ENCODE measurements at places on chromosomes 2 and 18. TPM values are rescaled to one million over a fixed set of nuclear protein-coding genes. Genes with fewer than 3 reads are reported as not detected.

The GCKR gene
- total RNA-seq, result 0.84 TPM

The CHRNA1 gene
- total RNA-seq, result not detected

The DPYSL5 gene
- not detected for total RNA-seq

The SATB2 gene
- 1.1 TPM for total RNA-seq

The ANXA4 gene
- total RNA-seq, result 71.8 TPM

The WNT10A gene
- total RNA-seq, result 3.4 TPM

The GPBAR1 gene
- not detected for total RNA-seq

The FHOD3 gene
- total RNA-seq, result 3.0 TPM

The MRO gene
- not detected for total RNA-seq

The HTR2B gene
- total RNA-seq, result not detected

The SF3B6 gene
- total RNA-seq, result 85.7 TPM

The SKA1 gene
- total RNA-seq, result 7.0 TPM

The CYTIP gene
- 1.3 TPM for total RNA-seq

The ZBTB7C gene
- 28.8 TPM for total RNA-seq

The CELF4 gene
- total RNA-seq, result not detected

The C1QL2 gene
- total RNA-seq, result not detected

The PRR30 gene
- total RNA-seq, result not detected

The ADAM17 gene
- total RNA-seq, result 27.5 TPM

The BMP10 gene
- not detected for total RNA-seq

The AFF3 gene
- total RNA-seq, result 0.96 TPM

The GCC2 gene
- 11.0 TPM for total RNA-seq

The GAL3ST2 gene
- not detected for total RNA-seq

The IMMT gene
- 48.7 TPM for total RNA-seq

The C2orf78 gene
- total RNA-seq, result not detected

The DES gene
- total RNA-seq, result 29.3 TPM

The ACKR3 gene
- 6.3 TPM for total RNA-seq

The NEUROD1 gene
- total RNA-seq, result not detected

The CENPA gene
- total RNA-seq, result 10.2 TPM

The RSAD2 gene
- 1.6 TPM for total RNA-seq

The GTF2A1L gene
- total RNA-seq, result not detected

The ATP8B1 gene
- total RNA-seq, result 37.7 TPM

The RNF149 gene
- 67.0 TPM for total RNA-seq

The APCDD1 gene
- total RNA-seq, result 42.2 TPM

The HOXD1 gene
- 0.16 TPM for total RNA-seq

The CASP10 gene
- total RNA-seq, result 11.2 TPM

The TXNDC2 gene
- total RNA-seq, result not detected

The SERPINB12 gene
- 0.60 TPM for total RNA-seq

The TUBA4A gene
- total RNA-seq, result 138 TPM

The FBXO41 gene
- 0.92 TPM for total RNA-seq

All from esophagus mucosa (tissue), 1 donor.